ENCODE measurements at places on chromosomes 6 and 20.

- DNase-seq = no peak
These were observed 87.8 kb upstream of the MTHFD1L start for GRCh38 chr6:150777736-150778135.

- DNase-seq = no peak
These were observed 2.1 kb downstream of the SALL4 start for GRCh38 chr20:51800060-51800871.

GRCh38 chr6:93317592-93317991 is 101.8 kb downstream of the EPHA7 start:
- DNase-seq = no peak

DNA sequence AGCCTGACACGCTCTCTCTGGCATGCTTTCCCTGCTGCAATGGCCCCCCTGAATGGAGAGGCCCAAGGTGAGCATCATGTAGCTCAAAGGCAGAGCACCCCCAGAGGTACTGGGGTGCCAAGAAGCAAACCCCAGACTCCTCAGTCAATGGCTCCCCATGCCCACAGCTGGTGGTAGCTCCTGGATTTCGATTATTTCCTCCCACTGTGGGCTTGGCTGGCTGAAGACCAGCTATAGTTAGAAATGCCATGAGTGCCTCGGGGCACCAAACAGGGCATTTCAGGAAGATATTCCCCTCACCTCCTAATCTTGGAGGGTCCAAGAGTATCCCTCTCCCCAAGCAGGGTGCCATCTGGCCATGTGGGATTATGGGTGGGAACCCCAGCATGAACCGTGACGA is 16.8 kb downstream of the MAP1LC3A start:
- no peak for DNase-seq

- DNase-seq = no peak
These were observed 17.7 kb downstream of the SYNJ2 start for GRCh38 chr6:157999168-158000051.

- DNase-seq = no peak
These were observed 20.1 kb upstream of the FAM209A start for GRCh38 chr20:56504373-56505005.
